Right renal pelvis (tissue), 4 donors: ENCODE measurements at places on chromosomes 5 and 9.

GRCh38 chr5:122099060-122099790 lies 21.2 kb upstream of the LOX start:
- no peak for DNase-seq

DNA sequence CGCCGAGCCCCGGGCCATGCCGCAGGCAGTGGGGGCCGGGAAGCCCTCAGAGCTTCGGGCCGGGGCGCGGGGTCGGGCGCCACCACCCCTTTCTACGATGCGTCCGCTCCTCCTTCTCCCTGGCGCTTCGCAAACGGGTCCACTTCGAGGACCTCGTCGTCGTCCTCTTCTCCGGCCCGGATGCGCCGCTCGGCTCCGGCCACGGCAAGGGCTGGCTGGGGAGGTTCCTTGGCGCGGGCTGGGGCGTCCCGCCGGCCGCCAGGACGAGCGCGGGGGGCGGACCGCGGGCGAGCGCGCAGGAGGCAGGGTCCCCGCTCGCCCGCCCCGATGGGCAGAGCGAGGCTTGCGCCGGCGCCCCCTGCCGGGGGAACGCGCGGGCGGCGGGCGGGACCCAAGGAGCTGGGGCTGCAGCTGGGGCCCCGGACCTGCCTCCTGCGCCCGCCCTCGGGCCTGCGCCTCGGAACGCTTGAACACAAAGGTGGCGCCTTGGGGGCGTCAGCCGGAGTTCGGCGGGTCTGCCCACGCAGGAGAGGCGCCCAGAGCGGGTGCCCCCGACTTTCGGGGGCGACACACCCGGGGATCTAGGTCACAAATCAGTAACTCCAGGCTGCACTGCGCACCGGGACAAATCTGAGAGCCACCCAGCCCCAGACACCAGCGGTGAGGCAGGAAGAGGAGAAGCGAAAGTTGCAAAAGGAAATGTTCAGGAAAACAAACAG lies at the start of gene ROR2:
ROR2 (minus strand) TSS at position 283 of the 719 bp plus-strand sequence.
- no peak for DNase-seq

- DNase-seq, result no peak
These were observed 46.0 kb downstream of the HMCN2 start for GRCh38 chr9:130311408-130312140.

DNA sequence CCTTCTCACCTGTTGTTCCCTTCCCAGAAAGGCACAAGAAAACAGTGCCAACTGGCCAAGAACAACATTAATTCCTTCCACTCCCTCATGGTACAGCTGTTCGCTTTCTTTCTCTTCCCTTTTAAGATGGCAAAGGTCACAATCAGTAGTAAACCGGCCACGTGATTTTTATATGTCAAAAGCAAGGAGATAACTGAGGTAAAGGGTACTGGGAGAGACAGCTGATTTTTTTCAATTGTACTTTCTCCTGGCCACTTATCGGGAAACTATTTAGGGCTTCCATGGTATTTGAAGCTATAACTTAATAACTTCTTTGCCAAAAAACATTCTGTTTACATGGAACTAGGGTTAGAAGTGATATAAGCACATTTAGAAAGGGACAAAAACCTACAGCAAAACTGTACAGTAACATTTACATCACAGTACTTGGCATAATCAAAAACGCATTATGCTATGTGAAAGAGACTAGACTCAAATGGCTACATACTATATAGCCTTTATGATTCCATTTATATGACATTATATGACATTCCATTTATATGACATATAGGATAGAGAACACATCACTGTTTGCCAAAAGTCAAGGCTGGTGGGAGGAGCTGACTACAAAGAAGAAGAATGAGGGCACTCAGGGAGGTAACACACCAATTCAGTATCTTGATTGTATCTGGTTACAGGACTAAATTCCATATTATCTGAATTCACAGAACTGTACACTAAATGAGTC lies 24.8 kb downstream of the PLPP1 start:
- DNase-seq, result no peak

GRCh38 chr9:135326141-135326540 lies 153.4 kb upstream of the PPP1R26 start:
- no peak for DNase-seq

GRCh38 chr5:99033014-99033900 lies 104.5 kb upstream of the CHD1 start:
- no peak for DNase-seq

GRCh38 chr5:66307647-66308241 lies 163.6 kb downstream of the SREK1 start:
- DNase-seq, result peak; percentile 54

- no peak for DNase-seq
These were observed 2.0 kb upstream of the RALGDS start for GRCh38 chr9:133122935-133123611.

- DNase-seq, result no peak
These were observed 483.5 kb downstream of the AGTPBP1 start for GRCh38 chr9:85258236-85258635.

DNA sequence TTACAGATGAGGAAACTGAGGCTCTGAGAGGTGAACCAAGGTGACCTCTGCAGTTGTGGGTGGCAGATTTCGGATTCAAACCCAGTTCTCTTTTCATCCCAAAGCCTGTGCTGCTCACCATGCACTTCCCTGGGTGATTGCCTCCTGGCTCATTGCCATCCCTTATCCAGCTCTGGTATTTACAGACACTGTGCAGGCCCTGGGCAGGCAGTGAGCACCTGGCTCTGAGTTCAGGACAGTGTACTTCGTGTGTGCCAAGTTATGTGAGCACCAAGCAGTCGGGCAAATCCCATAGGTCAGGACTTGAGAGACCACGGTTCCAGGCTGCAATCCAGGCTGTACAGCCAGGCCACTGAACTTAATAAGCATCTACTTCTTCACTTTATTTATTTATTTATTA lies 1.4 kb downstream of the LRSAM1 start:
- no peak for DNase-seq

DNA sequence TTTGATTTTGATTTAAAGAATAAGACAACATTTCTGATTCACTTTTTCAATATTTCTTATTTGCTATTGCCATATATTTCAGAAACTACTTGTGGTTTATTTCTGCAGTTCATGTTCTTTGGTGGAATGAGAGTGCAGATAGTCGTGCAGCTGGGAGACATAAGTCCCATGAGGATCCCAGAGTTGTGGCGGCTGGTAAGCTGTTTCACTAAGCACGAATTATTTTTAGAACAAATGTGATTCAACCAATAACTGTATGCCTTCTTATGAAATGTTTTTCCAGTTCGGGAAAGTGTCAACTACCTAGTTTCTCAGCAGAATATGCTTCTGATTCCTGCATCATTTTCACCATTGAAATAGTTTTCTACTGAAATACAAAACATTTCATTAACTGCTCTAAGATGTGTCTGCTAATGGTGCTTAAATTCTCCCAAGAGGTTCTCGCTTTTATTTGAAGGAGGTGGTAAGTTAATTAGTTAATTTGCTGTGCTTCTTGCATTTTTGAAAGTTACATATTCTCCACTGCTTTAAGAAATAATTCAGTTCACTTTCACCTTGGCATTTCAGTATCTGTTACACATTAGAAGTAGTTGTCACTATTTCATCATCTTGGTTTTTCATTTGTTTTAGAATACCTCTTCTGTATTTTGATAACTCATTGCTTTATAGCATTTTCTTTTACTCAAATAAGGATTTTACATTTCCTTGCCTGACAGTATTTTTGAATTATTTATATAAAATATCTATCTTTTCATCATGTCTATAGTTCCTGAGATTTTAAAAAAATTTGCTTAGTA lies 9.0 kb downstream of the NIPSNAP3B start:
- DNase-seq, result no peak

DNA sequence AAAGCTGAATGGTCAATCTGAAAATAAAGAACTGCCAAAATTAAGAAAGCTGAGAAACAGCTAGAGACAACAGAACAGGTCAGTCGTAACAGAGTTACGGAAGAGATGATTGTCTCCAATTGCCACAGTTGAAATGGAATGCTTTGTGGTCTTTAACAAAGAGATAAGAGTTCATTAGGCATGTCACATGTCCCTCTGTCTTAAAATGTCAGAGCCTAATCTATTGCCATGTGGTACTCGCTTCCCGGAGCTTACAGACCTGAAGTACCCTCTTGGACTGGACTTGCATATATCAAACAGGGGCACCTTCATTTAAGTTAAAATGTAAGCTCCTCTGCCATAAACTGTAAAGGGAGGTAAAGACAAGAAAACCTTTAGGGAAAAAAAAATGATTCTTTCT lies 19.7 kb downstream of the TTC39B start:
- no peak for DNase-seq

DNA sequence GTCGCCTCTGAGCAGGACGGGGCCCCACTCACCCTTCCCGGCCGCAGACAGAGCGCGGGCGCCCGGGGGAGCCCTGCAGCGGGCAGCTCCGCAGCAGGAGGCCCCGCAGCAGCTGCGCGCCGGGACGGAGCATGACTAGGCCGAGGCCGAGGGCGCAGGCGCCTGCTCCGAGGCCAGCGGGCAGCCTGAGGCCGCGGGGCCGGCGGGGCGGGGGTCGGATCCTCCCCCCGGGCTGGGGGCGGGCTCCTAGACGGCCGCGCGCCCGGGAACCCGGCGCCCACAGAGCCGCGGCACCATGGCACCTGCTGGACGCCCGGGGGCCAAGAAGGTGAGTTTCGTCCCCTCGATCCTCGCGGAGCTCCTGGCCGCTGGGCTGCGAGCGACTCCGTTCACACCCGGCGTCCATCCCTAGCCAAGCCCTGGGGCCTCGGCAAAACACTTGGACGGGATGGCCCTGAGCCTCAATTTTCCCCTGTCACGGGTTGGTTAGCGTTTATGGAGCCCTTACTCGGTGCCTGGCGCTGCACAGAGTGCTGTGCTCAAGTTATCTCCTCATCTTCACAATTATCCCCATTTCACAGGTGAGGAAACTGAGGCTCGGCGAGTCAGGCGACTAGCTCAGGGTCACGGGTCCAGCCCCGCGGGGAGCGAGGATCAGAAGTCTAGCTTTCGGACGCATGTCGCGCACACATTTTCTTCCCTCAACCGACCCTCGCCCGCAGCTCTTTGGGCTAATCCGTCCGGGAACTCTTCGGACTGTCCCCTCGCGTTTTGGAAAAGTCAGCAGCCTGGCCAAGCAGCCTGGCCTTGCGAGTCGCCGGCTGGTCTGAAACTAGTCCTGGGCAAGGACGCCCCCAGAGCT lies at the start of the genes BHMT2 and DMGDH:
BHMT2 (plus strand) TSS at position 280 of the 862 bp plus-strand sequence; CDS start at position 296, 16 bp downstream.
DMGDH (minus strand) TSS at position 187 of the 862 bp plus-strand sequence; CDS start at position 133, 54 bp downstream.
- DNase-seq, result peak; percentile 15

DNA sequence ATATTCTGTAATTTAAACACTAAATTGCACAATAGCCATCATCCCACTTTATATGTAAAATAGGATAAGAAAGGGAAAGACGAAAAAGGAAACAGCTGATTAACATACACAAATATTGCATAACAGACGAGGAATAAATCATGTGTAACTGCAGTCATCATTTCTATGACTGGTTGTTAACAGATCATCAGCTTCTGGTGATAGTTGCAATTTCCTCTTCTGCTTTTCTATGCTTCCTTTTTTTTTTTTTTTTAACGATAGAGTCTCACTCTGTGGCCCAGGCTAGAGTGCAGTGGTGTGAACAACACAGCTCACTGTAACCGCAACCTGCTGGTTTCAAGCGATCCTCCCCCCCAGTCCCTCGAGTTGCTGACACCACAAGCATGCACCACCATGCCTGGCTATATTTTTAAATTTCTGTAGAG lies 22.5 kb upstream of the JAKMIP2 start:
- DNase-seq, result no peak

DNA sequence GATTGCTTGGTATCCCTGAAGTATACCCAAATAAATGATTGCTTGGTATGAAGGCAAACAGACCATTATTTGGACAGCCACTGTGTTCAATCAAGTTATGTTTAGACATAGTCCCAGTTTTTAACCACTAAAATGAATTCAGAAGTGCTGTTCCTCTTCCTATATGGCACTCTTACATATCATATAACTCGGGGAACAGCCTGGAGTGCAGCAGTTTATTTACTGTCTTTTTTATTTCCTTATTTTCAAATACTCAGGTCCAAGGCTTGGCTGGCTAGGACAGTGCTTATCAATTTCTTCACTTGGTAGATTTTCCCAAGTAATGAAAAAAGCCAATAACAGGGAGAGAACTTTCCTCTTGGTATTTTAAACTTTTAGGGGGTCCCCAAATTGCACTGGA lies 58.6 kb upstream of the CCDC112 start:
- DNase-seq, result no peak

GRCh38 chr5:139298242-139298641 lies 4.7 kb downstream of the MATR3 start:
- DNase-seq, result no peak

GRCh38 chr9:81211741-81212140 lies 477.6 kb downstream of the TLE1 start:
- no peak for DNase-seq

GRCh38 chr5:78699552-78700153 lies 51.1 kb upstream of the LHFPL2 start:
- DNase-seq, result no peak

GRCh38 chr9:136773386-136774044 lies 9.2 kb upstream of the LCN15 start:
- no peak for DNase-seq

GRCh38 chr5:53834500-53834899 lies 274.1 kb downstream of the NDUFS4 start:
- DNase-seq, result no peak

DNA sequence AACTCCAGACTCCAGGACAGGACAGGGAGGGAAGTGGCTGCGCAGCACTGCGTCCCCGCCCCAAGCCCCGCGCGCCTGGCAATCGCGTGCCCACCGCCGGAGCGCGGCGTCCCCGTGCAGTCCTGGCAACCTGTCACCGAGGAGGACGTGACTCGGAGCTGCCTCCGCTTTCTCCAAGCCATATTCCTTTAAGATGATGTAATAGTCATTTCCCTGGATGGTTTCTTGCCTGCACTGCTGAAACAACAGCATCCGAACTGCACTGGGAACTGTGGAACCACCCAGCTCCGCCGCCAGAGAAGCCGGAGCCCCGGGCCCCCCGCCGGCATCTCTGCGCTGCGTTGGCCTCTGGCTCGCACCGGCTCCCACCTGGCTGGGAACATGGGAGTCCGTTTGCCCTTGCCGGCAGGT lies 34.5 kb downstream of the KCTD16 start:
- DNase-seq, result no peak

- no peak for DNase-seq
These were observed 48.4 kb downstream of the GPR21 start for GRCh38 chr9:123081824-123082223.

DNA sequence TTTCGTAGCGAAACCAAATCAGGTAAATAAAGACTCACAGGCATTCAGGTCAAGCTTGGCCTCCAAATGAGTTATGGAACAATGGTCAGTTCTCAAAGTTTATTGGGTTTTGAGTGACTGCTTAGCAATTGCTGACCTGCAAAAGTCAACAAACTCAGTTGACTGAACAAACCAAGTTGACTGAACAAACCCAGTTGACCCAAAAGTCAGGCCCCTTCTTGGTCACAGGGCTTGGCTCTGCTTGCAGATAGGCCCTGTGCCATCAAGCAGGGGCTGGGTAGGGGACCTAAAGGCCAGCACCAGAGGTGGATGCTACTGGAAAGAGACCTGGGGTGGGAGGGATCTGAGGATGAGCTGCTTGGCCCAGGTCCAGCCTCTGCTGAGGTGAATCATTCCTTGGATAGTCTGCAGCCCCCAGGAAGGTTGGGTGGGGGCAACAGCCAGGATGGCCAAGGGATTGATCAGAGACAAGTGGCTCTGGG lies 64.6 kb downstream of the GADD45G start:
- DNase-seq, result no peak
